ENCODE measurements at places on chromosomes 6 and 20.

GRCh38 chr6:35262596-35262995 lies 3.1 kb downstream of the ZNF76 start:
- no peaks in the 10 kb centered on the region for H3K27me3 ChIP-seq
- H3K4me1 ChIP-seq = peaks cover 38% of the 10 kb centered on the region
- no peak for DNase-seq
- H3K4me3 ChIP-seq = no peak overlapping the region

- H3K4me3 ChIP-seq = no peak overlapping the region
- H3K4me1 ChIP-seq = no peaks in the 10 kb centered on the region
- no peaks in the 10 kb centered on the region for H3K36me3 ChIP-seq
- no peak overlapping the region for H3K27ac ChIP-seq
These were observed 19.0 kb downstream of the SRC start for GRCh38 chr20:37364927-37365272.

DNA sequence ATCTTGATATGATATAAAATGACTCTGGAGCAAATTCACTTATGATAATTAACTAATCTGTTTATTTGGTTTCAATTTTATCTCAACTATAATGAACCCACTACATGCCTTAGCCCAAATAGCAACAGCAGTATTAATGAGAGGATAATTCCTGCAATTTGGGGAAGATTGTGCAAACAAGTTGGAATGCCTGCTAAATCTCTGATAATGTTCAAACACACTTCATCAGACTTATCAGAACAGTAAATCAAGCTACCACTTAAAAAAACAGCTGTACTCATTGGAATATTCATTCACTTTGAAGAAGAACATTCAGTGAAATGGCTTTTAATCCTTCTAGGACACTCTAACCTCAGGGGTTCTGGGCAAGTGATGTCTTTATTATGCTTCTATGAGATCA lies 85.4 kb downstream of the CBLN4 start:
- no peak overlapping the region for H3K4me3 ChIP-seq
- no peak overlapping the region for H3K27ac ChIP-seq
- H3K4me1 ChIP-seq = no peaks in the 10 kb centered on the region
- H3K27me3 ChIP-seq = no peaks in the 10 kb centered on the region
- no peaks in the 10 kb centered on the region for H3K36me3 ChIP-seq
- DNase-seq = no peak

GRCh38 chr6:168156742-168157265 lies 77.8 kb upstream of the FRMD1 start:
- no peak overlapping the region for H3K27ac ChIP-seq
- H3K27me3 ChIP-seq = no peaks in the 10 kb centered on the region
- no peak for DNase-seq
- H3K4me3 ChIP-seq = no peak overlapping the region

DNA sequence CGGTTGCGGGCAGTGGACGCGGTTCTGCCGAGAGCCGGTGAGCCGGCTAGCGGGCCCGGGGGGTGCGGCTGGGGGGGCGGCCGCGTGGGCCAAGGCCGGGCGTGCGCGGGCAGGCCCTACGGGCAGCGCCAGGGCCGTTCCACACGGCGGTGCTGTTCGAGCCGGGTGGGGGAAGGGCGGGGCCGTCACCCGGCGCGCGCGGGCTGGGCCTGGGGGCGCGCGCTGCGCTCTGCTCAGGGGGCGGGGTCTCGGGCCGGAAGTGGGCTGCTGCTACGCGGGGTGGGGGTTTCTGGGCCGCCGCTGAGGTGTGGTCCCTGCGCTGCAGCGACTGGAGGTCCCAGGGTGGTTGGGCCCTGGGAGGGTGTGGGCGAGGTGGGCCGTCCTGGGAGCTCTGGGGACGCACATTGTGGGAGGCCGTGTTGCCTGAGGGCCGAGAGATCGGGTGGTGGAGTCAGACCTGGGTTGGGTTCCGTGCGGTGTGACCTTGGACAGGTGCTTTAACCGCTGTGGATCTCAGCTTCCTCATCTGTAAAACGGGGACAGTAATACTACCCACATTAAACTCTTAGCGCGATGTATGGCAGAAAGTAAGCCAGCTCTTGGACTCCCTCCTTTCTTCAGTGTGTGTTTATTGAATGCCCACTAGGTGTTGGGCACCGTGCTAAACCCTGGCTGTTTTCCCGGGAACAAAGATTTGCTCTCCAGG lies 391 bp downstream of the MAPRE1 start:
- H3K27ac ChIP-seq = peak overlapping the region; percentile 96
- peaks cover 27% of the 10 kb centered on the region for H3K4me1 ChIP-seq
- H3K27me3 ChIP-seq = no peaks in the 10 kb centered on the region
- no peaks in the 10 kb centered on the region for H3K36me3 ChIP-seq
- DNase-seq = peak; percentile 78

DNA sequence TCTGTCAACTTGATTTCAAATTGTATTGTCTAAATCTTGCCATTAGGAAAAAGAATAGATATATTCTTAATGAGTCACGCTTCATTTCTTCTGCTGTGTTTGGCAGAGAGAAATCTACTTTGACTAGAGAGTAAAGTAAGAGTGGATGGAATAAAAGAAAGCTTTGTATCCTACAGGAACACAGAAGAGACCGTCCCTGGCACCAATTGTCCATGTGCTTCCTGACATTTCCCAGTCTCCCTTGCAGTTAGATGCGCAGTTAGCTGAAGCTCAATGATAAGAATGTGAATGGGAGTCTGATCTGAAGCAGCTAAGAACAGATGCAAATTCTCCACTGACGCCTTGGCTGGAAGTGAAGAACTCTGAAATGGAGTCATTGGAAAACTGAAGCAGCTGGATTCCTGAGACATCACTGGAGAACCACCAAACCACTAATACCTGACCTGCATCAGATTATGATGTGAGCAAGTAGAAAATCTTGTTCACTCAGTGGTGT lies 528.2 kb upstream of the MARCKS start:
- H3K36me3 ChIP-seq = no peaks in the 10 kb centered on the region
- H3K27me3 ChIP-seq = no peaks in the 10 kb centered on the region
- H3K27ac ChIP-seq = no peak overlapping the region
- DNase-seq = no peak
